ENCODE measurements at places on chromosomes 12 and 14.

DNA sequence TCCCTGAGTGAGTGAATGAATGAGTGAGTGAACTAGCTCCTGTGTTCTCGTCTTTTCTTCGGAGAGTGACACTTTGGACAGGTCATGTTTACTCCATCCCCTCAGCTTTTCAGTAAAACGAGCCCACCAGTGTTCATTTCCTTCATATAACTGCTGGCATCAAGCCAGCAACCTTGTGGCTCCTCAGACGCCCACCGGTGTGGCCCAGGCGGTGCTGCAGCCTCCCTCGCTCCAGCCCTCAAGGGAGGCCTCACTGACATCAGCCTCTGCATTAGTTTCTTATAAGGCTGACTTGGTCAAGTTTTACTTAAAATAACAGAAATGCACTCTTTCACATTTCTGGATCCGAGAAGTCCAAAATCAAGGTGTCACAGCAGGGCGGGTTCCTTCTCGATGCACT is 188.0 kb downstream of the ZFP36L1 start:
- DNase-seq, result no peak

- DNase-seq, result no peak
Measured at GRCh38 chr12:72141381-72141780, 130.8 kb upstream of the TRHDE start.

DNA sequence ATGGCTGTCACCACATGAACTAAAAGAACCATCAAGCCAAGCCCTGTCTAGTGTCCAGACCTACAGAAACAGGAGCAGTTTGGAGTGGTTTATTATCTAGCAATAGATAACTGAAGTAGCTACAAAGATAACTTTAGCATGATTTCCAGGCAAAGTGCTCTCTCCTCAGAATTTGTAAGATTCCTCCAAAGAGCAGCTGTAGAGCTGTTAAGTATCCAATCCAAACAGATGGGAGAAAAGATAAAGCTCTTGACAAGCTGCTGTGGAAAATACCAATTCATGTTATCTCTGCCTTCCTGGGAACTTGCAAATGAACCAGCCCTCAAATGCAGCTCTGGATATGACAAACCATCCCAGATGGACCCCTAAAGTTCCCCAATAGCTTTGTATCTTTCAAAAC is 78.9 kb upstream of the RESF1 start:
- no peak for DNase-seq

DNA sequence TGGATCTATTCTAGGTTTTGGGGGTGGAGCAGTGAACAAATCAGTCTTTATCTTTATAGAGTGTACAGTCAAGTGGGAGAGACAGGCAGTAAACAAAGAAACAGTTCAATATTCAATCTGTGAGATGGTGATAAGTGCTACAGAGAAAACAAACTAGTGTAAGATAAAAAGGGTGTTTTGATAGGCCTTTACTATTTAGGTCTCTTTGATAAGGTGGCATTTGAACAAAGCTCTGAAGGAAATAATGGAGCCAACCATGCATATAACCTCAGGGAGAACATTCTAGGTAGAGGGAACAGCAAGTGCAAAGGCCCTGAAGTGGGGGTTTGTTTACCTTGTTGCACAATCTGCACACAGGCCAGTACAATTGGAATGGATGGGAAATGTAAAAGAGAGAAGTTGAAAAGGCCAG is 47.3 kb downstream of the PTPN11 start:
- DNase-seq, result no peak

DNA sequence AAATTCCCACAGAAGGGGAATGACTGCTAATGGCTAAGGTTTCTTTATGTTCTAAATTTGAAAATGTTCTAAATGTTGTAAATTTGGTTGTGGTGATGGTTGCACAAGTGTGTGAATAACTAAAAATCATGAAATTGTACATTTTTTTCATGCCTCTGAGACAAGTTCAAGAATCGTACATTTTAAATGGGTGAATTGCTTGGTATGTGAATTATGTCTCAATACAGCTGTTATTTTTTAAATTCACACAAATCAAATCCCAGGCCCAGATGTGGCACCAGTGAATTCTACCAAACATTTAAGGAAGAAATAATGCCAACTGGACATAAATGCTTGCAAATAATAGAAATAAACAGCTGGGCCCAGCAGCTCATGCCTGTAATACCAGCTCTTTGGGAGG is 28.6 kb upstream of the RND1 start:
- DNase-seq, result no peak

GRCh38 chr14:74519316-74520074 is 25.9 kb downstream of the ISCA2 start:
- DNase-seq, result no peak

- no peak for DNase-seq
Measured at GRCh38 chr12:23004473-23005020, 379.6 kb downstream of the ETNK1 start.

- DNase-seq, result no peak
Measured at GRCh38 chr14:76467711-76468155, 91.8 kb downstream of the ESRRB start.

- no peak for DNase-seq
Measured at GRCh38 chr14:70619708-70620107, 19.3 kb upstream of the MED6 start.

DNA sequence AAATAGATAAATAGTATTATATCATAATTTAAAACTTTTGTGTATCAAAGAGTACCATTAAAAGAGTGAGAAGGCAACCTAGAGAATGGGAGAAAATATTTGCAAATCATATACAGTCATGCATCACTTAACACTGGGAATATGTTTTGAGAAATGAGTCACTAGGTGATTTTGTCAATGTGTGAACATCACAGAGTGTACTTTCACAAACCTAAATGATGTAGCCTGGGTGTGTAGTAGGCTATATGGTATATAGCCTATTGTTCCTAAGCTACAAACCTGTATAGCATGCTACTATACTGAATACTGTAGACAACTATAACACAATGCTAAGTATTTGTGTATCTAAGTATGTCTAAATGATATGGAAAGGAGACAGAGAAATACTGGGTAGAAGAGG is 48.0 kb upstream of the ARID2 start:
- no peak for DNase-seq
